ENCODE measurements at places on chromosomes 12 and 14.

GRCh38 chr14:62947301-62947700 is 98.0 kb downstream of the KCNH5 start:
- no peak for DNase-seq
- H3K4me1 ChIP-seq, result no peaks in the 10 kb centered on the region
- no peaks in the 10 kb centered on the region for H3K36me3 ChIP-seq
- no peak overlapping the region for H3K4me3 ChIP-seq
- H3K27me3 ChIP-seq, result no peaks in the 10 kb centered on the region

DNA sequence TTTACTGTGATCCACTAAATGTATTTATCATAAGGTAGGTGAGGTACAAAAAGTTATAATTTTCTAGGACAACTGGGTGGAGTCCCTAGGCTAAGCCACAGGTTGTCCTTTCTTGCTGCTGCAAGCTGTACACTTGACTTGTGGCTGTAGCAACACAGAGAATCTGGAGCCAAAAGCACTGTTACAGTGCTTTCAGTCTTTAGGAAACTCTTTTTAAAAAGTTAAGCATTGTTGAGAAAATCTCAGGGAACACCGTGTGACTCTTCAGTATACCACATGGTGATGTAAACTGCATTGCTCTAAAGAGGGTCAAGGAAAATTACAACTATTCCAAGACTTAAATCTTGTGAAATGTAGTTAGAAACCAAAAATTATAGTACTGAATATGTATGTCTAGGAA is 11.4 kb downstream of the SLC15A5 start:
- no peak for DNase-seq
- no peaks in the 10 kb centered on the region for H3K36me3 ChIP-seq
- H3K4me1 ChIP-seq, result no peaks in the 10 kb centered on the region
- no peak overlapping the region for H3K27ac ChIP-seq
- H3K27me3 ChIP-seq, result no peaks in the 10 kb centered on the region

DNA sequence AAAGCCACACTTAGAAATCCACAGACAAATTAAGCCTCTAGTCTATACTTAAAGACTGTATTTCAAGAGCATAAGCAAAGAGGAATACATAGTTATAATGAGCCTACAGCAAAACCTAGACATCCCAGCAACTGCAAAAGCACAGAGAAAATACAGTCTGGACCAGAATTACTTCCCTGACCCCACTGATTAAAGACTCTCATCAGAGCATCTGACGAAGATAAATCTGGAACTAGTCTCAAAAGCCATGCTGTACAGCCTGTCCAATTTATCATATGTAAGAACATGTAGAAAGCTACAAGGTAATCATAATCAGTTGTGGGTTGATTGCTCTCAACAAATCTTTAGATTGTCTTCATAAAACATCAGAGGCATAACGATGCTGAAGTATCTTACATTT is 285.1 kb upstream of the CAND1 start:
- H3K4me3 ChIP-seq, result no peak overlapping the region
- DNase-seq, result no peak
- H3K27ac ChIP-seq, result no peak overlapping the region
- H3K4me1 ChIP-seq, result no peaks in the 10 kb centered on the region

GRCh38 chr12:105100998-105101397 is 6.5 kb upstream of the WASHC4 start:
- no peak for DNase-seq
- H3K4me3 ChIP-seq, result no peak overlapping the region
- peak overlapping the region; percentile 10 for H3K27ac ChIP-seq
- H3K4me1 ChIP-seq, result no peaks in the 10 kb centered on the region

- H3K4me1 ChIP-seq, result peaks cover 8% of the 10 kb centered on the region
- H3K27ac ChIP-seq, result no peak overlapping the region
- DNase-seq, result no peak
- H3K27me3 ChIP-seq, result no peaks in the 10 kb centered on the region
These were observed 92.7 kb downstream of the B4GALNT3 start for GRCh38 chr12:552466-552865.

GRCh38 chr14:76870166-76870565 is 44.0 kb downstream of the LRRC74A start:
- no peaks in the 10 kb centered on the region for H3K36me3 ChIP-seq
- H3K4me3 ChIP-seq, result no peak overlapping the region
- no peak overlapping the region for H3K27ac ChIP-seq
- no peaks in the 10 kb centered on the region for H3K27me3 ChIP-seq
- peaks cover 10% of the 10 kb centered on the region for H3K4me1 ChIP-seq

- no peaks in the 10 kb centered on the region for H3K36me3 ChIP-seq
- DNase-seq, result no peak
- no peak overlapping the region for H3K27ac ChIP-seq
These were observed 44.9 kb upstream of the KCNMB4 start for GRCh38 chr12:70321191-70321590.

DNA sequence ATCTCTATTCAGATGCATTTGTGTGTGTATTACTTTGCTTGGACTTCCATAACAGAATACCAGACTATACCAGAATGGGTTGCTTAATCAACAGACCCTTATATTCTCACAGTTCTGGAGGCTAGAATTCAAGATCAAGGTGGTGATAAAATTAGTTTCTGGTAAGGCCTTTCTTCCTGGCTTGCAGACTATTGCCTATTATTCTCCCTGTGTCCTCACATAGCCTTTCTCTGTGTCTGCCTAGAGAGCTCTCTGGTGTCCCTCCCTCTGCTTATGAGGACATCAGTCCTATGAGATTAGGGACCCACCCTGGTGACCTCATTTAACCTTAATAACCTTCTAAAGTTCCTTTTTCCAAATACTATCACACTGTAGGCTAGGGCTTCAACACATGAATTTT is 106.0 kb downstream of the FAR2 start:
- no peak overlapping the region for H3K27ac ChIP-seq
- no peaks in the 10 kb centered on the region for H3K36me3 ChIP-seq
- no peaks in the 10 kb centered on the region for H3K4me1 ChIP-seq
- no peak overlapping the region for H3K4me3 ChIP-seq

GRCh38 chr12:47652521-47653234 is 53.2 kb downstream of the RPAP3 start:
- no peaks in the 10 kb centered on the region for H3K27me3 ChIP-seq
- H3K4me1 ChIP-seq, result peaks cover 8% of the 10 kb centered on the region

- no peak overlapping the region for H3K4me3 ChIP-seq
- no peaks in the 10 kb centered on the region for H3K36me3 ChIP-seq
- no peak overlapping the region for H3K27ac ChIP-seq
These were observed 77.1 kb downstream of the KCNMB4 start for GRCh38 chr12:70443062-70443673.

DNA sequence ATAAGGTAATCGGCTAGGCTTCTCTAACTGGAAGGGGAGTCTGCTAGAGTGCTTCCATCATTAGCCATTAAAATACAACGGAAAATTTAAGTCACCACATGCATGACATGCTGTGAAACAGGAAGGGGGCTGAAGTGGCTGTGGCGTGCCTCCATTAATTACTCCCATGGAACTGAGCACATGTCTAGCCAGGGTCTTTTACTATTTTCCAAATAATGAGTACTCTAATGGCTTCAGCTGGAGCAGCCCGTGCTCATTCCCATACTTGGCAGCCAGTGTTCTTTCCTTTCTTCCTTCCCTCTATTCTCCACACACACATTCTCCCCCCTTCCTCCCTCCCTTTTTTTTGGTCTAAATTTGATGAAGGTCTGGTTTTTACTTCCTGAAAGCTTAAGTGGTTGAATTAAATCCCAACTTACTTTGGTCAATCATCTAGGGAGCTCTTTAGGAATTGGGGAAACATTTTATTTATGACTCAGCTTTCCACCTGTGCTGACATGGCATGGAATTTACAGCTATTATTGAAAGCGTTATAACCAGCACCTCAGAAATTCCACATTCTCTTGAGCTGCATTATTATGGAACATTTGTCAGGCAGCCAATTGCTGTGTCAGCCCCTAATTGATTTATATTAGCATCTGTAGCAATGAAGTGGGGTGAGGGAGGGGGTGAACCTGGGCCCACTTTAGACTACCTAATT is 72.3 kb downstream of the LRIG3 start:
- H3K36me3 ChIP-seq, result no peaks in the 10 kb centered on the region
- no peak overlapping the region for H3K27ac ChIP-seq
- no peak overlapping the region for H3K4me3 ChIP-seq

- no peak overlapping the region for H3K27ac ChIP-seq
- H3K4me1 ChIP-seq, result no peaks in the 10 kb centered on the region
- no peak overlapping the region for H3K4me3 ChIP-seq
- no peaks in the 10 kb centered on the region for H3K27me3 ChIP-seq
These were observed 354.4 kb upstream of the FLRT2 start for GRCh38 chr14:85175556-85175955.

- H3K4me1 ChIP-seq, result no peaks in the 10 kb centered on the region
- H3K36me3 ChIP-seq, result no peaks in the 10 kb centered on the region
- no peak for DNase-seq
- no peak overlapping the region for H3K27ac ChIP-seq
- no peaks in the 10 kb centered on the region for H3K27me3 ChIP-seq
These were observed 79.4 kb upstream of the BCL11B start for GRCh38 chr14:99351166-99352007.

- H3K27me3 ChIP-seq, result no peaks in the 10 kb centered on the region
- H3K4me1 ChIP-seq, result no peaks in the 10 kb centered on the region
- H3K4me3 ChIP-seq, result no peak overlapping the region
- no peak for DNase-seq
These were observed 234.0 kb downstream of the SYT1 start for GRCh38 chr12:79098530-79098929.

- DNase-seq, result no peak
- H3K4me1 ChIP-seq, result no peaks in the 10 kb centered on the region
- H3K27me3 ChIP-seq, result no peaks in the 10 kb centered on the region
- H3K36me3 ChIP-seq, result no peaks in the 10 kb centered on the region
These were observed 1058.4 kb downstream of the LRFN5 start for GRCh38 chr14:42665083-42665482.

GRCh38 chr12:1919763-1920162 is 1.3 kb upstream of the CACNA2D4 start:
- H3K4me3 ChIP-seq, result no peak overlapping the region
- no peak overlapping the region for H3K27ac ChIP-seq
- no peaks in the 10 kb centered on the region for H3K36me3 ChIP-seq
- DNase-seq, result no peak

- peak within 1 kb of the TSS; percentile 43 for H3K4me3 ChIP-seq
- H3K4me1 ChIP-seq, result peaks cover 51% of the 10 kb centered on the region
- peak within 1 kb of the TSS; percentile 69 for H3K27ac ChIP-seq
These were observed at the start of the genes FOXA1 and TTC6 for GRCh38 chr14:37594971-37595808. TSS of gene FOXA1 (minus strand) at chr14:37595249. CDS start at chr14:37594972, 277 bp downstream. TSS of gene TTC6 (plus strand) at chr14:37595629. CDS start at chr14:37622065, 26,436 bp downstream.

GRCh38 chr12:63996556-63996955 is 152.1 kb downstream of the SRGAP1 start:
- H3K4me1 ChIP-seq, result no peaks in the 10 kb centered on the region
- no peak overlapping the region for H3K27ac ChIP-seq
- H3K27me3 ChIP-seq, result no peaks in the 10 kb centered on the region
- no peaks in the 10 kb centered on the region for H3K36me3 ChIP-seq

DNA sequence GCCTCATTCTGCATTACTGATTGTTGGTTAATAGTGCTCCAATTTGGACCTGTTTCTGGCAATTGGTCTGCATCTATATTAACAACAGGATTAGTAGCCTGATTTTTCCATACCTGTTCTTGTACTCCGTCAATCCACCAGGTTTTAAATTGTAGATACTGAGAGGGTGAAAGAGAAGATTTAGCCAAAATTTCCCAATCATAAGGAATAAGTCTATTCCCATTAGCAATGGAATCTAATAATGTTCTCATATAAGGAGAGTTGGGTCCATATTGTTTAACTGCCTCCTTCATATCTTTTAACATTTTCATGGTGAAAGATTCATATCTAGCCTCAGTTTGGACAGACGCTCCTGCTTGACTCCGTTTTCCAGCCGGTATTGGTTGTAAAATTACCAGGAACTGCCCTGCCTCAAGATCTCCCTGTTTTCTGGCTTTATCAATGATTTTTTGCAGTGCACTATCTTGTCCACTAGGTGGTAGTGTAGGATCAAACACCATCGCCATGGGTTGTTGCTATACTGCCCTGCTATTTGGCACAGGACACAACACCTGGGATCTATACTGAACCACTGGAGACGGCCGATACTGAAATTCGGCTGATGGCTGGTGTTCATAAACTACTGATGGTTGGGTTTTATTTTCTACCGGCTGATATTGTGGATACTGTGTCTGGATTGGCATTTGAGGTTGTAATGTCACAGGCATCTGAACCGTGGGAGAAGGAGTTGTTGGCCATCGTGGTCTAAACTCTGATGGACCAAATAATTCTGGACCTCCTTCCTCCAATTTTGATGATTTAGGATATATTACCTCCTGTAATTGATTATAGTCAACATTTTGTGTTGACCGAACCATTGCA is 25.2 kb downstream of the DHRS4L2 start:
- no peak overlapping the region for H3K4me3 ChIP-seq
- H3K36me3 ChIP-seq, result no peaks in the 10 kb centered on the region
- H3K27ac ChIP-seq, result no peak overlapping the region
- no peaks in the 10 kb centered on the region for H3K27me3 ChIP-seq
- no peak for DNase-seq

DNA sequence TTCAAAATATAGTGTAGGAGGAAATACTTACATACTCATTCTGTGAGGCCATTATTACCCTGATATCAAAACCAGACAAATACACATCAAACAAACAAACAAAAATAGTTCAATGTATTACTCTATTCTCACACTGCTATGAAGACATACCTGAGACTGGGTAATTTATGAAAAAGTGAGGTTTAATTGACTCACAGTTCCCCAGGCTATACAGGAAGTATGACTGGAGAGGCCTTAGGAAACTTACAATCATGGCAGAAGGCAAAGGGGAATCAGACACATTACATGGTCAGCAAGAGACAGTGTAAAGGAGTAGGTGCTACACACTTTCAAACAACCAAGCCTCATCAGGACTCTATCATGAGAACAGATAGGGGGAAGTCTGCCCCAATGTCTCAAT is 1023.2 kb downstream of the TMTC2 start:
- no peak overlapping the region for H3K27ac ChIP-seq
- no peak for DNase-seq
- no peaks in the 10 kb centered on the region for H3K4me1 ChIP-seq
- H3K36me3 ChIP-seq, result no peaks in the 10 kb centered on the region
- no peaks in the 10 kb centered on the region for H3K27me3 ChIP-seq

DNA sequence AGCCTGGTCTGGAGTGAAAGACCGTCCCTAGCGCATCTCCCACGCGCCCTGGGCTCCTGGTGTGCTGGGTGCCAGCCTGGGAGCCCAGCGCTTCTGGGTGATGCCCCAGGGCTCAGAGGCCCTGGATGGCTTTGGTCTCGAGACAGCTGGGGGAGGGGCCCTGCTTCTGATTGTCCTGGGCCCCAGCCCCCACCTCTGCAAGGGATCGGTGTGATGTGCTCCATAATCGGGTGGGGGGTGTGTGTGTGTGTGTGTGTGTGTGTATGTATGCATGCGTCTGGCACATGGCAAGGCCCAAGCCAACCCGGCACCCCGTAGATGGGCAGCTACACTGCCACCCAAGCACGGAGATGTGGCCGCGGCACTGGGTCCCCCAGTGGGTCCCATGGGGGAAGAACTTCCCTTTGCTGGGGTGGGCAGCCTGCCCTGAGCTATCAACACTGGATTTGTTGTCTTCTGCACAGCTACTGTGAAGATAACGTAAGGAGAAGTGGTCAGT is 3.1 kb downstream of the ZBTB42 start:
- H3K4me3 ChIP-seq, result no peak overlapping the region
- no peaks in the 10 kb centered on the region for H3K36me3 ChIP-seq
- H3K27me3 ChIP-seq, result no peaks in the 10 kb centered on the region
- H3K4me1 ChIP-seq, result peaks cover 33% of the 10 kb centered on the region
- H3K27ac ChIP-seq, result no peak overlapping the region

- DNase-seq, result no peak
- no peaks in the 10 kb centered on the region for H3K36me3 ChIP-seq
- H3K27ac ChIP-seq, result no peak overlapping the region
- no peaks in the 10 kb centered on the region for H3K4me1 ChIP-seq
- H3K4me3 ChIP-seq, result no peak overlapping the region
These were observed 17.8 kb upstream of the YAF2 start for GRCh38 chr12:42255866-42256261.

GRCh38 chr12:114697243-114697716 is 13.3 kb upstream of the TBX3 start:
- no peak for DNase-seq
- no peak overlapping the region for H3K4me3 ChIP-seq
- H3K27ac ChIP-seq, result no peak overlapping the region
- H3K4me1 ChIP-seq, result peaks cover 32% of the 10 kb centered on the region
